ENCODE measurements at places on chromosomes 16 and 17. TPM values are rescaled to one million over a fixed set of nuclear protein-coding genes. Genes with fewer than 3 reads are reported as not detected.
A peak's percentile ranks its signal among the peaks of the same experiment; 100 is the strongest.

Gene ARL5C
- not detected for total RNA-seq

Gene C17orf100
- 2.2 TPM for total RNA-seq

Gene ACSM2B
- not detected for total RNA-seq

Gene P2RX5
- 2.2 TPM for total RNA-seq

Gene TP53TG3C
- not detected for total RNA-seq

- no peak for DNase-seq
Observed at GRCh38 chr16:29744541-29745101, 1.2 kb downstream of the C16orf54 start.

DNA sequence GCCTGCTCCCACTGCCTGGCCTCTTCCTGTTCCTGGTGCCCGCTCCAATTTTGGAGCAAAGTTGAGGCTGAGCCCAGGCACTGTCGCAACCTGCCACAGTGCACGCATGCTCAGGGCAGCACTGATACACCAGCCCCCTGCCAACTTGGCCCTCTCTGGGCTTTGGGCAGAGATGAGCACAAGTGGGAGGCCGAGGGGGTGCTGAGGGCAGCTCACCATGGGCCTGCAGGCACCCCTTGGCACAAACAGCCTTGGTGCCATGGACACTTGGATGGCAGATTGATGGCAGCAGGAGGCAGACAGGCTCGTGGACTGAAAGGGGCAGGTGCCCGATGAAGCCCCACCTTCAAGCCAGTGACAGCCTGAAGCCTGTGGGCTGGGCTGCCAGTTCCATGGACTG is 42.9 kb downstream of the PIGL start:
- no peak for DNase-seq

DNA sequence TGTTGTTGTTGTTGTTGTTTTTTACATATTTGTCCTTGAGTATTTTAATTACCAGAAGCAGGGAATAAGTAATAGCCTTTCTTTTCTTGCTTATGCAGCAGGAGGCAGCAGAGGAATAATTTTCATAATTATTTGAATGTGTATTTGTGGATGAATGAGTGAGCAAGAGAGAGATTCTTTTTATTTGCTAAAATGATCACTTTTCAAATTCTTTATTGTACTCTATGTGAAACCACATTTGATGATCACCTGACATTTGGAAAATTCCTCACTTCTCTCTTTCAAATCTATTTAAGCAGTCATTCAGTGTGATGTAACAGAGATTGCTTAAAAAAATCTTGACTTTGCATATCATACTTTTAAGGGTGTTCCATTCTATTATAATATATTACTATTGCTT is 223.6 kb downstream of the BCAS3 start:
- DNase-seq = no peak

- DNase-seq = no peak
Observed at GRCh38 chr17:32298721-32299579, 33.3 kb downstream of the RHBDL3 start.

GRCh38 chr17:27438348-27438998 is 17.8 kb upstream of the KSR1 start:
- DNase-seq = no peak

DNA sequence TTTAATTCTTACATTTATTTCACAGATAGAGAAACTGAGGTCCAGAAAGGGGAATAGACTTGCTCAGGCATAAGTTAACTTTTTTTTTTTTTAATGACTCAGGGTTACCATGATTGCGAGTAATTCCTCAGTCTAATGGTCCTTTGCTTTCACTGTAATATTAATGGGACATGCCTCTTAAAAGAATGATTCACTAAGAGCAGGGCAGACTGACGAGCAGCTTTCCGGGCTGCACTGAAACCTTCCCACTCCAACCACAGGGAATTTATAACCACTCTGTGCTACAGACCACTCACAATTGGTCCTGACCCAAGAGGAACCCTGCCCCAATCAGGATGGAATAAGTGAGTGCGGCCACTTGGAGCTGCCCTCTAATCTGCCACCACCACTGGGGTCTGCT is 5.7 kb downstream of the HOXB2 start:
- DNase-seq = no peak

GRCh38 chr16:29678691-29679267 is at the start of gene QPRT:
TSS of gene QPRT (plus strand) at chr16:29679180. CDS start at chr16:29679198, 18 bp downstream.
- peak; percentile 79 for DNase-seq

DNA sequence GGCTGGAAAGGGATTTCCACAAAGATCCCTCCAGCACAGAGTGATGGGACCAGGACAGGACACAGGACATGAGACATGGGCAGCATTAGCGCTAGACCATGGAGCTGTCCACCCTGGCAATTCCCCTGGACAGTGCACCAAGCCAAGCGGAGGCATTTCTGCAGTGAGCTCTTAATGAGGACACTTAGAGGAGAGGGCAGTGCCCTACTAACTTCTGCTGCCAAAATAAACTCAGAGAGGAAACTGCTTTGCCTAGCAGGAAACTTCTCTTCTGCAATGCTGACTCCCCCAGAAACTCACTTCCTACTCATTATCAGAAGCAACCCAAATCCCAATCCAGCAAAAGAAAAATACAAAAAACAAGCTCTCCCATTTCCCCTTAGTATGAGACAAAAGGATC is 119.2 kb downstream of the HS3ST2 start:
- no peak for DNase-seq

DNA sequence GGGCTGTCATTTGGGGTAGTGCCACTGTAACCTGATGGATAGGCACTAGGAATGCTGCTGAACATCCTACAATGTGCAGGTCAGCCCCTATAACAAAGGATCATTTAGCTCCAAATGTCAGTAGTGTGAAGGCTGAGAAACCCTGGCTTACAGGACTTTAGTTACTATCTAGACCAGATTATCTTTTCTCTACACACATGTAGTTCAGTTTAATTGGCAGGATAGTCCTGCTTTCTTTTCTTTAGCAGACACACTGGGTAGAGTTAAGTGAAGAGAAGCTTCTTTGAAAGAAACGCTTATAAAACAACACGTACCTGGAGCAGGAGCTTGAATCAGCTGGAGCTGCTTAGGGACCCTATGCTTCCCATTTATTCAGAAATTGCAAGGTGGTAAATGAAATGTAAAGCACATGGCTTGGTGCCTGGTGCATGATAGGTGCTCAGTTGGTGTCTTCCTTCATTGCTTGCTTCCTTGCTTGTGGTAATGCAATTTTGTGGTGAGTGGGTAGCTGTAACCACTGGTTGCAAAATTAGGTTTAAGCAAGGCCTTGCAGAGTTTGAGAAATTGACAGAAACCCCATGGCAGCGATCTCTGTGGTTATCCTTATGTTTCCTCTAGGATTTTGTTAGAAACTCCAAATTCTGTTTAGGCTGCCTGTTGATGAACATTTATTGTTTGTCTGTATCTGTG is 9.4 kb downstream of the METTL9 start:
- no peak for DNase-seq

GRCh38 chr17:39026980-39027451 is 59.8 kb upstream of the FBXO47 start:
- peak; percentile 79 for DNase-seq

GRCh38 chr16:86320237-86320595 is 190.1 kb upstream of the FOXF1 start:
- no peak for DNase-seq

Measured in mucosa of descending colon (tissue), 3 donors.